ENCODE measurements at places on chromosomes 1 and 21.

- DNase-seq, result no peak
Observed at GRCh38 chr1:21067551-21068227, 109.0 kb downstream of the EIF4G3 start.

DNA sequence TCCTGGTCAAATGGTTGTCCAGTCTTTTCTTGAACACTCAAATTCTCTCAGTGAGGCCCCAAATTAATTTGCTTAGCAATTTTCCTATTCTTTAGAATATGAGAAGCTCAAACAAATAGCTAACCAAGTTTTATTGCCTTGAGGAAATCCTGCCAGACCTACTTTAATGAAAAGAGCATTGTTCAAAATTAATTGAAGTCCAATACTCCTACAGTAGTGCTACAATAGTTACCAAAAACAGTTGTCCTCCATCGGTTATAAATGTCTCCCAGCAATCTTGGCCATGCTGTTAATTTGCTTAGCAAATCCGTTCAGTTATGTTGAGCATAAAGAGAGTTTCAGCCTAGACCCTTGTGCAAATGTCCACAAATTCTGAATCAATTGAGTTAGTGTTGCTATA, 112.9 kb downstream of the MAB21L3 start:
- no peak for DNase-seq

DNA sequence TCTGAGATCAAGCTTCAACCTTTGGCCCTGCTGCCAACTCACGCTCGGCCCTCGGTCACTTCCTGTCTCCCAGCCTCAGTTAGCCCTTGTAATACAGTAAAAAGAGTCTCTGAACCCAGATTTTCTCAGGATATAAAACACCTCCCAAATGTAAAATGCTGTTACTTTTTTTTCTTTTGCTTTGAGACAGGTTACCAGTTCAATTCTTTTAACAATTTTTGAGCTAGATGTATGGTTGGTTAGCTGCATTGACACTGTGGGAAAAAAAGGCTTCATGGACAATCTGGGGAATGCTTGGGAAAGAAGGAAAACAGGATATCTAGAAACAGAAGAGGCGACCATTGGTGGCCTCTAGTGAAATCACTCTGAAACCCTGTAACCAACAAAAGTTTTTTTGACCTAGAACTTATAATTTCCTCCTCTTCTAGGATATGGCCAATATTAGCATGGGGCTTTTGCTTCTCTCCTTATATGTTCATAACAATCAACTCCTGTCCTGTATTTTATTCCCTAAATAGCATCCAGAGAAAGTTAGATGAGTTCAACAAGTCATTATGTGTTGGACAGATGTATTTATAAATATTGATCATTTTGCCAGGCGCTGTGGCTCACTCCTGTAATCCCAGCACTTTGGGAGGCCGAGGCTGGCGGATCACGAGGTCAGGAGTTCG, 1.3 kb downstream of the CMPK1 start:
- no peak for DNase-seq

DNA sequence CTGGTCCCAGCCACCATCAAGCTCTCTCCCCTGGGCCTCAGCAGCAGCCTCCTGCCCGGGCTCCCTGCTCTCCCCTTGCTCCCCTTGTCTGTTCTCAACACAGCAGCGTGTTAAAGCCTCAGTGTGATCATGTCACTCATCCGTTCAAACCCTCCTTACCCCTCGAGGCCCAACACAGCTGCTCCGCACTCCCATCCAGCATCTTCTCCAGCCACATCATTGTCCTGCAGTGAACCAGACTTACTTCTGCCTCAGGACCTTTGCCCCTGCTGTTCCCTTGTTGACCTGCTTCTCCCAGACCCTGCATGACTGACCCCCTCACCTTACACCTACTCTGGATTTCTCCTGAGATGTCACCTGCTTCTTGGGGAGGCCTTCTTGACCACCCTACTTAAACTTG, 13.3 kb downstream of the CDK18 start:
- no peak for DNase-seq

DNA sequence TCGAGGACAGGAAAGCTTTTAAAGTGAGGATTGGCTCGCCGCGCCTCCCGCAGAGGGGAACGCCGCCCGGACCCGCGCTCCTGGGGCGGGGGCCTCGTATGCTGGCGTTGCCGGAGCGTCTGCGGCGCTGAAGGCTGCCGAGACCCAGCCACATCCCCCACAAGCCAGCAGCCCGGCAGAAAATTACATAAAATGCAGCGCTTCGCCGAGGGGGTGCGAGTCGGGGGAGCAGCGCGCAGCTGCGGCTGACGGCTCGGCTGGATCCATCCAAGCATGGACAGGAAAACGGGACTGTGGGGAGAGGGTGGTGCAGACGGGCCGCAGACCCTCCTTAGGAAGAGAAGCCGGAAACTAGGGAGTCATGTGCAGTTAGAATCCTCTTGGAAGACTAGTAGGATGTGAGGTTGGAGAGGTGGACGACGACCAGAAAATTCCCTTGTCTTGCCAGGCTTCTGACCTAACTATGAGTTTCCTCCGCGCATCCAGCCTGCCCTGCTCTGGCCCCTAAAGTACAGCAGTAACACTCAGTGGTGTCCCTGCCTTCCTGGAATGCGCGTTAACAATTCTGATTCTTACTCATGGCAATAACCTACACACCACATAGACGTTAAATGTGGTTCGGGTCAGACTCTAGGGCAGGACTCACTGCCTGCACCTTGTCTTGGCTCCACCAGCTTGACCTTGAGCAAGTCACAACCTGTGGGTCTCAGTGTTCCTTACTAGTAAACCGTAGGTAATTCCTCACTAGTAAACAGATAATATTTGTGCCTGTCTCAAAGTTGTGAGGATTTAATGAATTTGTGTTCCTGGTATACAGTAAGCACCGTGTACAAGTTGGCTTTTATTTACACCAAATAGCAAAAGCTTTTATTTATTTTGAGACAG, 953 bp upstream of the BRWD1 start:
- DNase-seq, result no peak

GRCh38 chr1:235670157-235670776, 20.7 kb upstream of the GNG4 start:
- DNase-seq, result no peak

GRCh38 chr1:15734901-15735300, 1.2 kb upstream of the SLC25A34 start:
- no peak for DNase-seq

GRCh38 chr1:178232949-178233348, 139.0 kb downstream of the RASAL2 start:
- no peak for DNase-seq

DNA sequence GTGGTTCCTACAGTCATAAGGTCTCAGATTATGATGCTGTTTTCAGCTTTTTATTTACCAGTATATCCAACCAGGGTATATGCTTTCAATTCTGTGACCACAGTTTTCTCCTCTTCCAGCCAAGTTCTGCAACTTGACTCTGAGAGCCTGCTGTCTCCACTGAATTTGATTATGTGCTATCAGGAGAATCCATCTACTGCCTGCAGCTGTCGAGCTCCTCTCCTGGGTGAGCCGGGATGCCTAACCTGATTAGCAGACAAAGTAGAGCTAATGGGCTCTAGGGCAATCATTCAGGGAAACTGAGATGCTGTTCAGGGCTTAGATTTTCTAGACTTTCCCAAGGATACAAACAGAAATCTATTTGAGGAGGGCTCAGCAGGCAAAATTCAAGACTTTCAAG, 271.5 kb upstream of the BEND5 start:
- DNase-seq, result no peak

- DNase-seq, result no peak
Observed at GRCh38 chr1:112536561-112536960, 27.8 kb downstream of the WNT2B start.

GRCh38 chr1:89873288-89873687, 52.5 kb downstream of the LRRC8D start:
- DNase-seq, result no peak

GRCh38 chr1:27145934-27146354, 9.0 kb downstream of the SLC9A1 start:
- no peak for DNase-seq

GRCh38 chr1:145858238-145858900, 512 bp downstream of the PIAS3 start:
- DNase-seq, result no peak

DNA sequence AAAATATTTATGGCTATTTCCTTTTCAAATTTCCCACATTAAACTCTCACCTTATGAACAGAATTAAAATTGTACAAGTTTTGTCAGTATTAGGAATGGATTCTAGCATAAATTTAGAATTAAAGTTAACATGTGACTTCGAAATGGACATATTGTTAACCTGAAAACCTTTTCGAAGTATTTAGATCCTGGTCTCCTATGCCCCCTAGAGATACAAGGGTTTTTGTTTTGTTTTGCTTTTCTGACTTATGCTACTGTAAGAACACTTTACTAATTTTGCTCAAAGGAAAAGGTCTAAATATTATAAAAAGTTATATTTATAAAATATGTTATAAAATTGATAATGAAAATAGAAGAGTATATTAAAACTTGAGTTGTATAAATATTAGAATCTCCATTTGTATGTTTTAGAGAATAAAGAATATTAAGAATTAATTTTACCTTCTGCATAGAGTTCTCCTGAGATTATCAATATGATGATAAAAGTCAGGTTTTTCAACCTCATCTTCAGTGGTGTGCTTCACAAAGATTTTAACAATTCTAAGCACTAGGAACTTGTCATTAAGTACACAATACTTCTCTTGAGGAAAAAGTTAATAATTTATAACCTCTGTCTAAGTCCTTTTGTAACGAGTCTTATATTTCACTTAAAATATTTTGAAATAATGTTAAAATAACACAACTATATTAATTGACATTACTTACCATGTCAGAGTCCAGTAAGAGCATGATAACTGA, at the start of gene F13B:
TSS of gene F13B (minus strand) at position 542 of the 738 bp plus-strand sequence. CDS start at position 505, 37 bp downstream.
- DNase-seq, result no peak

- DNase-seq, result no peak
Observed at GRCh38 chr1:21293537-21294265, 3.4 kb upstream of the ECE1 start.

GRCh38 chr1:119896303-119896702, at the start of gene ADAM30:
TSS of gene ADAM30 (minus strand) at chr1:119896515. CDS start at chr1:119896336, 179 bp downstream.
- DNase-seq, result no peak

DNA sequence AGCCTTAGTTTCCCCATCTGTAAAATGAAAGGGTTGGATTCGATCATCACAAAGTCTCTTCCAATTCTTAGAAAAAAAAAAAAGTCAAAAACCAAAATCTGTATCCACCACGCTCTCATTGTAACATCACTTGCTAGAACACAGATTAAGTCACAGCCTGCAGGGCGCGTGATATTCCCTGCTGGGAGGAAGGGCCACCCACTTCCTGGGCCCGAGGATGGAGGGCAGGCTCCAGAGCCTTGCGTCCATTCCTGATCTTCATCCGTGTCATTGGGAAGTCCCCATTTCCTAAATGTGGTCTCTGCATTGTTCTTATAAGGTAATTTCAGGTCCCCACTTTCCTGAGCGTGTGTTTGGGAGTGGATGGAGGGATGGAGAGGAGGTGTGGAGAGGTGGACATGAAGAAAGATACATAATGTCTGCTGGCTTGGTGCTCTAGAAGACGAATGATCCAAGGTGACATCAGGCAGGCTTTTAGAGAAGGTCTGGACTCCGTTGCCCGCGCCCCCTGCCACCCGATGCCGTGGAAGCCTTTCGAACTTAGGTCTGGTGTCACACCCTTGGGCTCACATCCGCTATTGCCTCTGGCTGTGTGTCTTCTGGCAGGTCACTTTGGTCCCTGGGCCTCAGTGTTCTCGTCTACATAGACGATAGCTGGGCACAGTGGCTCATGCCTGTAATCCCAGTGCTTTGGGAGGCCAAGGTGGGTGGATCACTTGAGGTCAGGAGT, 56.1 kb downstream of the ATP5PO start:
- DNase-seq, result no peak

DNA sequence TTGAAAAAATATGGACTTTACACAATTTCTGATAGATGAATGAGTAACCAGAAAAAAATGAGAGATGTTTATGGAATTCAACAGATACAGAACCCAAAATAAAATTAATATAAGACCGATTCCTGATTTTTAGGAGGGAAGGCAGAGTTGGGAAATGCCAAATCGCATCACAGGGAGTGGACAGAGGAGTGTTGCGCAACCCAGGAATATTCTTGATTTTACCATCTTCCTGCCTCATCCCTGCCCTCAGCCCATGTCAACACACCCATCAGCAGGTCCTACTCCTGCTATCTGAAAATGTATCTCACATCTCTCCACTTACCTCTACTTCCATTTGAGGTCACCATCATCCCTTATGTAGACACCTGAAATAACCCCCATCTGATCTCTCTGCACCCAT, 221.0 kb downstream of the DSCAM start:
- DNase-seq, result no peak

DNA sequence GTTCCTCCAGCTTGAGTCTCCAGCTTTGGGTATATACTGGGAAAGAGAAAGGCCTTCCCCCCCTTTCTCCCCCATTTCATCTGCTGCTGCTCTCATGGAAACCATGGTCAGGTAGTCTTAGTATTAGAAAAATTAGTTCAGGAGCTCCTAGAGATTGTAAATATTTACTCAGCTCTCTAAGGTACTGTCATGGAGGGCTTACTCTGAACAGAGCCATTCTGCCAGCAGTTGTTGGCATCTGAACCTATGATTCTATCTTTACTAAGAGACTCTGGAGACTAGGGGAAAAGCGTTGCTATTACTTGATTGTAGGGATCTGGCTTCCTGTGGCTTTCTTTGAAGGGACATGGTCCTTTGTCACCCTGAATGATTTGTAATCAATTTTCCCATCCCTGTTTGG, 6.1 kb downstream of the INTS3 start:
- DNase-seq, result peak; percentile 13

GRCh38 chr1:209672705-209673630, 2.2 kb upstream of the G0S2 start:
- no peak for DNase-seq

GRCh38 chr1:186627019-186627418, 53.2 kb downstream of the PTGS2 start:
- DNase-seq, result no peak

- no peak for DNase-seq
Observed at GRCh38 chr21:35504277-35504676, 455.2 kb upstream of the RUNX1 start.

DNA sequence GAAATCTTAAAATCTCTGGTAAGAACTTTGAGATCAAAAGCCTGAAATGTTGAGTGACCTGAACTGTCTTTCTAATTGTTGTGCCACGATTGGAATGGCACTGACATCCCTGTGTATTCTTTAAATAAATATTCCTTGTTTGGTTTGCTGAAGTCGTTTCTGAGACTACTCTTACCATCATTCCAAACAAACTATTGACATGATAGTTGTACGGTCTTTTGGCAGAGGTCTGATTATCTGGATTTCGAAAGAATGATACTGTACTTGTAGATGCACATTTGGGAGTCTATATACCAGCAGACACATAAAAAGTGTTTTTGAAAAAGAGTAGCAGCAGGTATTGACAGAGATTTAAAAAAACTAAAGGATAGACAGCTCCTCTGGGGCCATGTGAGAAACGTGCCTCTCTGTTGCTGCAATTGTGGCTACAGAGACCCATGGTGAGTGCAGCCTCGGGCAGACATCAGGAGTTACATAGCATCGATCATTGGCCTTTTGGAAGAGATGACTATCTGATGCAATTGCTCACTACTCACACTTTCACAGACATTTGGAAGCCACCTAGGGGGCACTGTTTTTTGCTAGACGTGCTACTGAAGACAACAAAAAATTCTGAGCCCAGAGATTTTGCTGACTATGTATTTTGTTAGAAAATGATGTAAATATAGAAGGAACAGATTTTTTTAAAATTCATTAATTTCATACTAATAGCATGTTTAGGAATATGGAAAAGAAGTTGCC, 464.5 kb downstream of the KCNT2 start:
- DNase-seq, result no peak
